ENCODE measurements at places on chromosomes 3 and 15.

GRCh38 chr3:165920984-165921383, 83.8 kb upstream of the BCHE start:
- no peak for DNase-seq

DNA sequence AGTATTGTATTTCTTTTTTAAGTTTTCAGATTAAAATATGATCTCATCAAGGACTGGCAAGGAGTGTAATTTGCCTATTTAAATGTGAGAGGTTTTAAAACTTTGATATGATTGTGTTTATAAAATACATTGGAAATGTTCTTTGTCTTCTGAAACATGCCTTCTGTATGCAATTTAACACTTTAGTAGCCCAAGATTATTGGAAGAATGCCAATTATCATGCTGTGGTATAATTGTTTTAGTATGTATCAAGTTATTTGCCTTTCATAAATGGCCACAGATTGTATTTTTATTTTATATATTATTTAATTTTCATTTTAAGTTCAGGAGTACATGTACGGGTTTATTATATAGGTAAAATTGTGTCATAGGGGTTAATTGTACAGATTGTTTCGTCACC, 31.7 kb downstream of the ECT2 start:
- no peak for DNase-seq

- peak; percentile 55 for DNase-seq
Observed at GRCh38 chr15:57146506-57147201, 228.2 kb downstream of the TCF12 start.

DNA sequence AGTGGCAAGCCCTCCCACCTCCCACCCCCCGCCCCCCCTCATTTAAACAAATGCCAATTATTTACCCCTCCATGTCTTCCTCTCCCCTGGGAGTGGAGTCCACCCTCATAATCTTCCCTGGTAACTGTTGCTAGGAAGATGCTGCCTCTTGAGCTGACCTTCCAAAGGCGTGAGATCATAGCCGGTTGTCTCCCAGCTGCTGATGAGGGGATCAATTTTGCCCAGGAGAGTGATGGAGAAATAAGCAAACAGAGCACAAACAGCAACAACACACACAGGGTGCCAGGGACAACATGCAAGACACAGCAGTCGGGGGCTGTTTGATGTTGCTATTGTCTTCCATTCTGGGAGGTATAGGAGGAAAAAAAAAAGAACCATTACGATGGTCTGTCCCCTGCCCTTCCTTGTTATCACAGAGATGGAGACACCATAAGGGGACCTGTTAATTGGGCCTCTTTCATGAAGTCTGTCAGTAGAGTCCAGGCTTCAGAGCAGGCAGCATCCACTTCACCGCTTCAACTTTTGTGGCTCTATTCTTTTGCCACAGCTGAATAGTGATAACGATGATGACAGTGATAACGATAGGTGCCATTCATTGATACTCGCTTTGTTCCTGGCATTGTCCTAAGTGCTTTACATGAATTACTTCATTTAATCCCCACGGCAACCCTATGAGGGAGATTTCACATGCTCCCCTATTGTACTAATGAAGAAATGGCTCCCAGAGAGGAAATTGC, 76.9 kb upstream of the RGMA start:
- DNase-seq: no peak

DNA sequence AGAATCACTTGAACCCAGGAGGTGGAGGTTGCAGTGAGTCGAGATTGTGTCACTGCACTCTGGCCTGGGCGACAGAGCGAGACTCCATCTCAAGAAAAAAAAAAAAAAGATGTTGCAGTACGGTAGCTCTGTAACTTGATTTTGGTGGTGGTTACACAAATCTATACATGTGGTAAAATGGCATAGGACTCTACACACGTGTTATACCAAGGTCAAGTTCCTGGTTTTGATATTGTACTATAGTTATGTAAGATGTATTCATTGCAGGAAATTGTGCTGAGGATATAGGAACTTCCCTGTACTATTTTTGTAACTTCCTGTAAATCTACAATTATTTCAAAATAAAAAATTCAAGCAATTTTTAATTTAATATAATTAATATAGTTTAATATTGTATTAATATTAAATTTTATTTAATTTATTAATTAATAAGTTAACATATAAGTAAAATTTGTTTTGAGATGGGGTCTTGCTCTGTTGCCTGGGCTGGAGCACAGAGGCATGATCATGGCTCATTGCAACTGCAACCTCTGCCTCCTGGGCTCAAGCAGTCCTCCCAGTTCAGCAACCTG, 9.9 kb downstream of the MYD88 start:
- no peak for DNase-seq

DNA sequence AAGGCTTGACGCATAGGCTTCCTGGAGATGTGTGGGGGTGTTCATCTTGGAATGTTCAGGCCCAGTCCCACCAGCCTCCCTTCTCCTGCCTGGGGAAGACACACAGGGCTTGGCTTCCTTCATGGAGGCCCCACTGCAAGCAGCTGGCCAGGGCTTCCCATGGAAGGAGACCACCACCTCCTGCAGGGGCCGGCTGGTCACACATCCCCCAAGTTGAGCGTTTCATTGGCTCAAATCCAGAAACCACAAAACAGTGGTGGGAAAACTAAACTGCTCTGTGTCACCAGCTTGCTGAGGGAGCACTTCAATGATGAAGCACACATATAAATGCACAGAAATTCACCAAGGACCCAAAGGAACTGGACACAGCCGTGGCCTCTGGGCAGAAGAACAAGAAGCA, 8.3 kb downstream of the IQSEC1 start:
- DNase-seq: no peak

DNA sequence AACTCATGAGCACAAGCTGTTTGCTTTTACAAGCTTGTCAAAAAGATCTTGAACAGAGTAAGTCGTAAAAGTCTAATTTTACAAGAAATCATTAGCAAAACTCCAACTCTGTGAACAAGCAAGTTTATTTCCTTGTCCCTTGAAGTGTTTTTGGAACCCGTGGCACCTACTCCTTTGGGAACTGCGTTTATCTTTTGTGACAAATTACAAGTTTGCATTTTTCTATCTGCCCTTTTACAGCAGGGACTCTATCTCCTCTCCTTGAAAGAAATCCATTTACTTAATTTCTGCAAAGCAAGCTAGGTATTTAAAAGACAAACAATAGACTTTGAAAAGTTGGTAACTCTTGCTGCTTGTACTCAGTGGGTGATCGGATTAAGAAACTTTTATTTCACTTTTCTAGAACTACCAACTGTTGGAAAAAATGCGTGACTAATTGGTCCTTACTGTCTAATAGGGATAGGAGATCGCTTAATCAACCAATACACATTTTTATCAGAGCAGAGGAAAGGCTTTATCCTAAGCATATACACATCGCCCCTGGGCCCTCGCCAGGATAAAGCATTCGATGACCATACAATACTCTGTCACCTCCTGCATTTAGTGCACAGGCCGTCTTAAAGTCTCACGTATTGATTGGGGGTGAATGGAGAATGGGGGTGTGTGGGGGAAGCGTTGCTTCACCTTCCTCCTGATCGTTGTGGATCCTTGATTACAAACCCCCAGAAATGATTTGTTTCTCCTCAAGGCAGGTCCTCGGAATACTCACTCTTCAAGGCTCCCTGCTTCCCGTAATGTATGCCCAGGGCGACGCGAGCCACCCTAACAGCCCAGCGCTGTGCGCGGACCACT, 1.7 kb downstream of the PRTG start:
- no peak for DNase-seq

- DNase-seq: no peak
Observed at GRCh38 chr3:42682301-42683070, 2.9 kb upstream of the KLHL40 start.

- no peak for DNase-seq
Observed at GRCh38 chr15:31499953-31500765, 173.5 kb downstream of the KLF13 start.

DNA sequence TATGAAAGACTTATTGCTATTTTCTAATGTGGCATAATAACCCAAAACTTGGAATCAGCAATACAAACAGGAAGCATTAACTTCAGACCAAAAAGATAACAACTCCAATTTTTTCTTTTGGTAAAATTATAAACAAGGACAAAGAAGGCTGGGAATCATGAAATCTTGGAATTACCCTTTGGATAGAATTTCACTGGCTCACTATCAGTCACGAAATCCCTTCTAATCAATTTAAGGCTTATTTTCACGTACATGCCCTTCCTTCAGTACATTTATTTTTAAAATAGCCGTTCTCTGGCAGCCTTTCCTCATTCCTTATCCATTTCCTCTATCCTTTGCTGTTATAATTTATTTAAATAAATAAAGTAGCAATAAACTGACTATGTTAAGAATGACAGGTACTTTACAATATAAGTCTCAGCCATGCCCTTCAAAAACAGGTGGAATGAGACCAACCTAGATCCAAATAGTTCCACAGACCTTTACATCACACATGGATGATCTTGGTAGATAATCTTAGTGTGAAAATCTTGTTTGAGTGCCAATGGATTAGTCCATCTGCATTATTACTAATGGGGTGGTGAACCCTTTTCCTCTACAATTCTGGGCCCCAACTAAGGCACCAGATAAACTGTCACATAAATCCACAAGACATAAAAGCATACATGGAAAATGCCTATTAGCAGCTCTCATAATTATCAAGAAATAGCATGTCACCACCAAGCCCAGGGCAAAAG, 38.9 kb downstream of the ABI3BP start:
- DNase-seq: no peak

- DNase-seq: no peak
Observed at GRCh38 chr3:53223541-53223966, 32.3 kb downstream of the TKT start.

- no peak for DNase-seq
Observed at GRCh38 chr3:105254154-105254553, 112.6 kb upstream of the ALCAM start.

- DNase-seq: no peak
Observed at GRCh38 chr3:187167777-187168176, 28.5 kb upstream of the RPL39L start.

GRCh38 chr3:63976872-63977200, 46.5 kb downstream of the PSMD6 start:
- DNase-seq: no peak

GRCh38 chr3:186921578-186921977, 8.7 kb upstream of the ST6GAL1 start:
- DNase-seq: no peak

- no peak for DNase-seq
Observed at GRCh38 chr15:101477851-101478362, 11.6 kb downstream of the PCSK6 start.

DNA sequence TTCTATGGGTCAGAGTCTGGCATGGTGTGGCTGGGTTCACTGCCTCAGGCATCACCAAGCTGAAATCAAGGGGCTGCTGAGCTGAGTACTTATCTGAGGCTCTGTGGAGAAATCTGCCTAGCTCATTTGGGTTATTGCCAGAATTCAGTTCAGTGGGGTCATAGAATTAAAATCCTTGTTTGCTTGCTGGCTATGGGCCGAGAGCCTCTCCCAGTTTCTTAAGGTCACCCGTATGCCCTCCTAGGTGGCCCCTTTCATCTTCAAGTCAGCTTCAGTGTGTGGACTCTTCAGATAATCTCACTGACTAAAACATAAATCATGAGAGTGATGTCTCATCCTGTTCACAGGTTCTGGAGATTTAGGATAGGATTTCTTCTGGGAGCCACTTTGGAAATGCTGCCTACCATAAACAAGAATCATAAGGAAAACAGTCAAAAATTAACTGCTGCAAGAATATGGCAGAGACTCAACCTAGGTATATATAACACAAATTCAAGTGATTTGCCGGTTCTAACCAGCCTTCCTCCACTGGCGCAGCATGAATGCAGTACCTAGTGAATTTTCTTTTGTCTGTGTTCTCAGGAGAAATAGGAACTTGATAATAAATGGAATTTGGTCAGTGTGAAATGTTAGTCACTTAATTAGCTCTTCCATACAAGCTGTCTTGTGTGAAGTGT, 5.3 kb downstream of the CP start:
- DNase-seq: no peak

DNA sequence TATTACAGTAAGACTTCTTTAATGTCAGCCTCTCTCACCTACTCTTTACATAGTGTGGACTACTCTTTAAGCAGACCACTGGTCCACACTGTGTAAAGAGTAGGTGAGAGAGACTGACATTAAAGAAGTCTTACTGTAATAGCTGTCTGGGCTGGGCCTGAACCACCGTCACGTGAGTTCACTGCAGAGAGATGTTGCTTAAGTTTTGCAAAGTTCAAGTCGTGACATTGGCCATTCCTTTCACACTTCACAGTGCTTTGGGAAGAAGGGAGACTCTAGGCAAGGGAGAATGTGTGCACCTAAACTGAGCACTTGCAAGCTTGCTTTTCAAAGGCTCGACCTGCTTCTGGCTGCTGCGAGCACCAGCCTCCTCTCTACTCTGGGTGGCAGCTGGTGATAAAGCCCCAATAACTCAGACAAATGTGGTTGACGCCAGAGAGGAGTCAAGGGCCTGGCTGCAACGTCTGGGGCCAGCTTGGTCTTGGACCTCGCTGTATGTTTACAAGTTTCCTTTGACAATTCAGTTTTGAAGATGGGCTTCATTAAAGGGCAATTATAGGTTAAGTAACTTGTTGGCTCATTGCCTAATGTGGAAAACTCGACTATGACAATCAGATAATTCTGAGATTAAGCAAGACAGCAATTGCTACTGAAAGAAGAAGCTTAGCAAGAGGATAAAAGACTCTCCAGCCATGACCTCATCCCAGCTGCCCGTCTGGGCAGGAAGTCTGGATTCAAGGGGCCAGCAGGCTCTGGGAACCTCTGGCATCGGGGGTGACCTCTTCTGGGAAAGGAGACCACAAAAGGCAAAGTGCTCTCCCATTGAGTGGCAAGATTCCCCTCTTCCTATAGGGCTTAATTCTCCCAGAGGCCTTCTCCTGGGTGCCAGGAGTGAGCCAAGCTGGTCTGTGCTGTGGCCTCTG, 242.1 kb upstream of the TLE3 start:
- DNase-seq: no peak

- DNase-seq: no peak
Observed at GRCh38 chr3:25855266-25855784, 65.4 kb downstream of the OXSM start.

GRCh38 chr3:9715764-9716437, 12.3 kb downstream of the CPNE9 start:
- peak; percentile 91 for DNase-seq

DNA sequence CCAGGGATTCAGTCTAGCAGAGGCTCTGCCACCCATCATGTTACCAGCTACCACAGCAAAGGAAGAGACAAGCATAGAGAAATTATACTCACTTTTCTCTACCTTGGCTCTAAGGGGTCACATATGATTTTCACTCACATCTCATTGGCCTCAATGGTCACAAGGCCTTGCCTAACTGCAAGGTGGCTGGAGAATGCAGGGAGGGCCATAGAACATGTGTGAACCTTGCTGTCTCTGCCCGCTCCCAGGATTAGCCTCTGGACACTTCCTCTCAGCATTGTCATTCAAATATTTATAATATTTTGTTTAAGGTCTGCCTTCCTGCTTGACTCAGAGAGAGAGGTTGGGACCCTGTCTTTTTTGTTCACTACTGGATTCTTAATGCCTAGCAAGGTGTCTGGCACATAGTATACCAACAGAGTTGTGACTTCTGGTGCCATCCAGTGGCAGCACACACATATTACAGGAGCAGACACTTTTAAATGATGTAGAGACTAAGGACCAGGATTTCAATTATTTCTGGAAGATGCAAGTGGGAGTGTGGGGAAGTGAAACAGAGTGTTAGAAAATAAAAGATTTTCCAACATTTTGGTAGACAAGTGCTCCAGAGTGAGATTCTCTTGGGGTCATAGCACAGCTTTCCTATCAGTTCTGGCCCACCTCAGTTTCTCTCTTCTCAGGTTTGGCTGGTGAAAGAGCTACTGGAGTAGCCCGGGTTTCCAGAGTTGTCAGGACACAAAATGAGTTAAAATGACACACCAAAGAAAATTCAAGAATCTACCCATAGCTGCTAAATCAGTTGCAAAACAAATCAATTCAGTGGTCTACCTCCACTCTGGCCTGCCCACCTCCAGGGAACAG, 119.0 kb upstream of the RASGRP1 start:
- peak; percentile 54 for DNase-seq

GRCh38 chr3:37149257-37149656, 25.1 kb downstream of the LRRFIP2 start:
- DNase-seq: no peak
